Neural progenitor cell (in vitro differentiated cells): ENCODE measurements at places on chromosomes 3 and 15.

GRCh38 chr3:149891621-149892020 lies 78.6 kb downstream of the RNF13 start:
- no peak for DNase-seq

- no peak for DNase-seq
These were observed 4.2 kb downstream of the PLOD2 start for GRCh38 chr3:146156666-146157314.

DNA sequence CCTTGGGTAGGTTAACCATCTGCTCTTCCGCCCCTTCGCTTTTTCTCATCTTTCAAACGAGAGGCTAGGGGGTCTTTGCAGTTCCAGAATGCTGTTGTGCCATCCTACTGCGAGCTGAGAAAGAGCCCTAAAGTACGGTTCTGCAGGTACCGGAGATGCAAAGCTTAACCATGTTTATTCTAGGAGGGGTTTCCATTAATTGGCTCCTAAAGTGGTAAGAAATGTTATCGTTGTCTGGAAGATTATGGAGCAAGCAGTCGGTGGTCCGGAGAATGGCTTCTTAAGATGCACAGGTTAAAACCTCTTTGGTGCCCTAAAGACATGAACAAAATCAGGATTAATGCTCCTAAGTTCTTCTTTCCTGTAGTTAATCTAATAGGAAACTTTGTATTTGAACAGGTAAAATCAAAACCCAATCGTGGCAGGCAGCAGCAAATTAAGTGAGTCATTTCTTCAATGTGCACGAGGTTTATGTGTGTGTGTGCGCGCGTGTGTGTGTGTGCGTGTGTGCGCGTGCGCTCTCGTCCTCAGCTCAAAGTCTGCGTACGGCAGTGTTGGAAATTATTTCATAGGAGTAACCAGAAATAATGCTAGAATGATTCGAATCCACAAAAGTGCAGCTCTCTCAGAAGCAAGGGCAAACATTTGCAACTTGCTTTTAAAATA lies 772 bp downstream of the FAM81A start:
- DNase-seq = peak; percentile 18

- no peak for DNase-seq
These were observed 107.0 kb downstream of the PTPRG start for GRCh38 chr3:61668317-61668864.

DNA sequence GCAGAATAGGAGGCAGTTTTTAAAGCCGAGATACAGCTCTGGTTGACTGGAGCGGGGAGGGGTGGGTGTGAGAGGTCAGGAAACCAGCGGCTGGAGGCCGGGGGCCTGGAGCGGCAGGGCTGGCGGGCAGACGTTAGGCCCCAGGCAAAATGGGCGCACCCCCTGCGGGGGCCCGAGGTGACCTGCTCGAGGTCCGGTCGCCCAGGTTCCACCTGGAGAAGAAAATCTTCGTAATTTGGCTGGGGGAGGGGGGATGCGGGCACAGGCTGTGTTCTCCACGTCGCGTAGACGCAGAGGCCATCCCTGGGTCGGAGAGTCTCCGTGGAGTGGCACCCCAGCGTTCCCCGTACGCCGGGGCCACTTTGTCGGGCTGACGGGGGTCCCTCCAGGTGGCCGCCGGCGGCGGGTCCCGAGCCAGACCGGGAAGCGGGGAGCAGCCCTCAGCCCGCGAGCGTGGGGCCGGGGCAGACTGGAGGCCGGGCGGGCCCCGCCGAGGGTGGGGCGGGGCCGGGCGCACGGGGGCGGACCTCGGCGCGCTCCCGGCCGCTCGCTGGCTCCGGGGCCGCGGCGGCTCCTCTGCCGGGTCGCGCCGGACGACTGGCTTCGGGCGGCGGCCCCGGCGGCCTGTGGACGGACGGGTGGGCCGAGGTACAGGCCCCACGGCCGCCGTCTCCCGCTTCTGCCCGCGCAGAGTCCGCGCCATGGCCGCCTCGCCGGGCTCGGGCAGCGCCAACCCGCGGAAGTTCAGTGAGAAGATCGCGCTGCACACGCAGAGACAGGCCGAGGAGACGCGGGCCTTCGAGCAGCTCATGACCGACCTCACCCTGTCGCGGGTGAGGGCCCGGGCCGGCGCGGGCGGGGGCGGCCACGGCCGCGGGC lies at the start of gene CRTC3:
Gene CRTC3, plus strand, starts transcription at position 553 of the 879 bp plus-strand sequence. Its CDS starts 149 bp downstream, at position 702.
- DNase-seq = peak; percentile 76

DNA sequence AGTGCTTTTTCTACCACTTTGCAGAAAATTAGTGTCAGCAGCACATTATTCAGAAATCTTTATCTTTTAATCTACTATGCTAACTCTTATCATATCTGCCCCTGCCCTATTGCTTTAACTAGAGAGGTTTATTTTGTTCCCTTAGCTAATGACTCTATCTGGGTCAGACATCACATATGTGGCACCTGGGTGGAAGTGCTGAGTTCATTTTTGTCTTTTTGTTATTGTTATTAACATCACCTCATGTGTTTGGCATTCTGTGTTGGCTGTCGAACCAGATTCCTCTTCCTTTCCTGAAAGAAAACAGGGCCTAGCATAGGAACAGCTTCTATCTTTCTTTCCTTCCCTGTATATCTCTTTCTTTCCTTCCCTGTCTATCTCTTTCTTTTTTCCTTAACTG lies 100.7 kb downstream of the RBMS3 start:
- no peak for DNase-seq
